ENCODE measurements at places on chromosomes 3 and 15. TPM values are rescaled to one million over a fixed set of nuclear protein-coding genes. Genes with fewer than 3 reads are reported as not detected.

DNA sequence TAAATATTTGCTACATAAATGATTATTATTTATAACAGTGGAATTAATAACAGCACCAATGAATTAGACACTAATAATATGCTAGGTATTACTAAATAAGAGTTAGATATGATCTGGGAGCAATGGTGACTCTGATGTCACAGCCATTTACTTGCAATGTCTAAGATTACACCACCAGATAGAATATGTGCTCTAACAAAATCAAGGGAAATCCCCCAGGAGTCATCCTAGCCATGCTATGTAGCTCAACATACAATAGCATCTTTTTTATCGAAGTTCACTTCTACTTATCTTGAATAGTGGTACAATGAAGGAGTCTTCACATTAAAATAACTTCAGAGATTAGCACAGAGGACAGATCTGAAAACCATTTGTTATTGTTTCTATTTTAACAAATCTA lies 154.0 kb downstream of the FMN1 start:
- DNase-seq = no peak

GRCh38 chr3:14481646-14482036 lies 58.5 kb downstream of the GRIP2 start:
- DNase-seq = peak; percentile 52

GRCh38 chr3:976006-976405 lies 116.8 kb upstream of the CNTN6 start:
- DNase-seq = no peak

GRCh38 chr15:51846463-51847230 lies 17.2 kb downstream of the TMOD3 start:
- no peak for DNase-seq

The CCR3 gene
- polyA plus RNA-seq = not detected

The SLC24A5 gene
- polyA plus RNA-seq = not detected

DNA sequence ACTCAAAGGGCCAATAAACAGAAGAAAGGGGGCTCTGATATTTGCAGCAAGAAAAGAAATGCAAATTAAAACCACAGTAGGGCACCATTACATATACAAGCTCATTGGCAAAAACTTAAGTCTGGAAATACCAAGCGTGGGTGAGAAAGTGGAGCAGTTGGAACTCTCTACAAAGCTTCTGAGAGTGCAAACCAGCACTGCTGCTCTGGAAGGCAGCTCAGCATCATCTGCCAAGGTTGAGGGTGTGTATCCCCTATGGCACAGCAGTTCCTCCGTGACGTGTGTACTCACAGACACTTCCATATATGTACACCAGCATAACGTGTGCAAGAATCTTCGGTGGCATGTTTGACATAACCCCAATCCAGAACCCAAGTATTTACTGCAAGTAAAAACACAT lies 271.0 kb upstream of the ATP10A start:
- DNase-seq = no peak

The SLC2A2 gene
- not detected for polyA plus RNA-seq

GRCh38 chr3:46462111-46462510 lies 2.6 kb downstream of the LTF start:
- DNase-seq = no peak

DNA sequence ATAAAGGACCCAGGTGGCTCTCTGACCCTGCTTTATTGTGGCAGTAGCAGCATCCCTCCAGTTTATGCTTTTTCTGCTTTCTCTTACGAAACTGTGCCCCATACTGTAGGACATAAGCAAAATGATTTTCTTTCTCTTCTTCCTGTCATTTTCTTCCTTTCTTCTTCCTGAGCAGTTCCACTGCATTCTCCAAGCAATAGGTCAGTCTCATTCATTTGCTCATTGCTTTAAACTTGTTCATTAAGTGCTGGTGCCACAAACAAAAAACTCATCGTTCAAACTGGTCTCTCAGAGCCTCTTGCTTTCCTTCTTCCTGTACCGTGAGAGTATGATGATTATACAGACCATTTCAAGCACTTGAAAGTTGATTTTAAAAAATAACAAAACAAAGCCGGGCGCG lies 66.8 kb downstream of the PDE8A start:
- DNase-seq = no peak

The KIF15 gene
- polyA plus RNA-seq = 0.35 TPM

GRCh38 chr15:49815526-49815925 lies 194.7 kb downstream of the DTWD1 start:
- no peak for DNase-seq

GRCh38 chr3:113084777-113085176 lies 94.0 kb downstream of the GTPBP8 start:
- DNase-seq = peak; percentile 24

- DNase-seq = no peak
Observed at GRCh38 chr3:49859576-49860305, 3.4 kb upstream of the TRAIP start.

The ZNF80 gene
- polyA plus RNA-seq = not detected

- DNase-seq = no peak
Observed at GRCh38 chr15:46304321-46304720, 669.5 kb downstream of the SQOR start.

DNA sequence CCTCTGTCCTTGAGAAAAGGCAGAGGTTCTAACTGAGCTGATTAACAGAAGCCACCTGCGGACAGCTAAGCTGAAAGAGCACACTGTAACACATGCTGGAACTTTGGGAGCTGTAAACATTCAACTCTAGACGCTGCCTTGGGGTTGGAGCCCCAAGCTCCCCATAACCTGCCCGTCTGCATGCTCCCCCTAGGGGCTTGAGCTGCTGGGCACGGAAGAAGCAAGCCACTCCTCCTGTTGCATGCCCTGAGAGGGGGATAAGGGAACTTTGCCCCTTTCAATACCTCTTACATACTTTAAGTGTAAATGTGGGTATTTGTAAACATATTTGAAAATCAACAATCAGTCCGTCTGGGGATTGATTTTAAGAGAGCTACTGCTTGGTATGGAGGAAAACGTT lies 188.4 kb downstream of the ADAMTSL3 start:
- DNase-seq = no peak
